ENCODE measurements at places on chromosomes 7 and 10.

GRCh38 chr7:116390363-116390762 is 109.2 kb upstream of the CAV2 start:
- DNase-seq: no peak

DNA sequence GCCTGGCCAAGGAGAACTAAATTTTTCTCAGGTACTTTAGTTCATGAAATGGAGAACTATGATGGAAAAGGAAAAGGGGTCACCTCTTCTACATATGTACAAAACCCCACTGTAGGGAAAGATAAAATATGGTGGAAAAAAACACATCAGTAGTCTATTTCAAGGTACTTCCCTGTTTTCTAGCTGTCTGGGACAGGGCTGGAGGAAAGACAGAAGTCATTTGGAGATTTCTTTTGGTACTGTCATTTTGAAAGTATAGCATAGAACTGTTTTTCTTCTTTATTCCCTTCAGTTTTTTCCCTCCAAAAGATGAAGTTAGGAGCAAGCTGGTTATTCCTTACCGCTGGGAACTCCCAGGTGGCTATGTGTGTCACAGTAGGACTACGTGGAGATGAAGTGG is 196.1 kb downstream of the DOCK4 start:
- no peak for DNase-seq

- no peak for DNase-seq
These were observed 765.8 kb downstream of the KCNMA1 start for GRCh38 chr10:76871697-76872295.

- DNase-seq: no peak
These were observed 81.3 kb downstream of the NRCAM start for GRCh38 chr7:108374899-108375298.

DNA sequence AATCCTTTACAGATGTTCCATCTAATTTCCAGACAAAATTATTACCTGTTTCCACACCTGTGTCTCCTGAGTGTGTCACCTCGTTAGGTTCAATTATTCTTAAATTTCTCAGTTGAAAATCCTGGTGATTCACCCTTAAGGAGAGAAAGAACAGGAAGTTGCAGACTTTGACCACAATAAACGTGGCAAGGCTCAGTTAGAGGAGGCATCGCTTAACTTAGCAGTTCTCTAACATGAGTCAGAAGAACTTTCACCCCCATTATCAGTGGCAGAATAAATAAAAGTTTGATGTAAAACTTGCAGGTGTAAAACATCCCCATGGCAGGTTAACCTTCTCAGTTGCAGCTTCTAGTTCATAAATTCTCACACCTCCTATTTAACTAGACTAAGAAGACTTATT is 8.3 kb downstream of the XPNPEP1 start:
- DNase-seq: no peak

DNA sequence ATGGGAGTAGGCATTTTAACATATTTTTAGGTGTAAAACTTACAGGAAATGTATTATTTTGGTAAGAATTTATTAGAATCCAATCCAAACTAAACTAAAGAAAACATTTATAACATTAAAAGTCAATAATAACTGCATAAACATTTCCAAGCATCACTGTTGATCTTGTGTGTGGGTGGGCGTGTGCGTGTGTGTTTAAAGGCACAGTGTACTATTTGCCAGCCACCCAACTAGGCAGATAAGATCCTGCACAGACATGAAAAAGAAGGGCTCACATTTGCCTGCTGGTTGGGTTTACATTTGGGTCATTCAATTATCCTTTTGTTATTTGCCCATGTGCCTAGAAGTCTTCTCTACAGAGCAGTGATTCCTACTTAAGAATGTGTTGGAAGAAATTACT is 31.0 kb upstream of the WNT16 start:
- DNase-seq: no peak

GRCh38 chr10:90889636-90890035 is 17.9 kb downstream of the RPP30 start:
- no peak for DNase-seq

DNA sequence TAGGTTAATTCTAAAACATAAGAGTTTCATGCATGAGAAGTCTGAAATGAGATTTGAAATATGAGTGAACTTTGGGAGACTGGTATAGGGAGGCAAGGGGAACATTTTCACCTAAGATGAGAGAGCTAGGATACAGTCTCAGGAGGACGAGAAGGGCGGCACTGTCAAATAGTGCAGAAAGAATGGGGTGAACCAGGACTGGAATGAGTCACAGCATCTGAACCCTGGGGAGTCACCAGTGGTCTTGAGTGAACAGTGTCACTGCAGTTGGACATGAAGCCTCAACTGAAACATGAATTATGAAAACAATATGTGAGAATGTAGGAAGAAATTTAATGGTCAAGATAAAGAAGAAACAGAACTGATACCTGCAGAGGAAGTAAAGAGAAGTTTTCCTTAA is 33.8 kb downstream of the GNG11 start:
- no peak for DNase-seq

DNA sequence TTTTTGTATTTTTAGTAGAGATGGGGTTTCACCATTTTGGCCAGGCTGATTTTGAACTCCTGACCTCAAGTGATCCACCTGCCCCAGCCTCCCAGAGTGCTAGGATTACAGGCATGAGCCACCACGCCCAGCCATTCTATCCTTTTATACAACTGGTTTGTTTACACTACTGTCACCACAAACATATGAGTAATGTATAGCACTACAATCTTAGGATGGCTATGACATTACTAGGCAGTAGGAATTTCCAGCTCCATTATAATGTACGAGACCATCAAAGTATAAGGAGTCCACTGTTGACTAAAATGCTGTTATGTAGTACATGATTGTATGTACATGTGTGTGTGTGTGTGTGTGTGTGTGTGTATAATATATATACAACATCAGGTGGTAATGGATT is 1126.1 kb upstream of the LRRN3 start:
- no peak for DNase-seq

DNA sequence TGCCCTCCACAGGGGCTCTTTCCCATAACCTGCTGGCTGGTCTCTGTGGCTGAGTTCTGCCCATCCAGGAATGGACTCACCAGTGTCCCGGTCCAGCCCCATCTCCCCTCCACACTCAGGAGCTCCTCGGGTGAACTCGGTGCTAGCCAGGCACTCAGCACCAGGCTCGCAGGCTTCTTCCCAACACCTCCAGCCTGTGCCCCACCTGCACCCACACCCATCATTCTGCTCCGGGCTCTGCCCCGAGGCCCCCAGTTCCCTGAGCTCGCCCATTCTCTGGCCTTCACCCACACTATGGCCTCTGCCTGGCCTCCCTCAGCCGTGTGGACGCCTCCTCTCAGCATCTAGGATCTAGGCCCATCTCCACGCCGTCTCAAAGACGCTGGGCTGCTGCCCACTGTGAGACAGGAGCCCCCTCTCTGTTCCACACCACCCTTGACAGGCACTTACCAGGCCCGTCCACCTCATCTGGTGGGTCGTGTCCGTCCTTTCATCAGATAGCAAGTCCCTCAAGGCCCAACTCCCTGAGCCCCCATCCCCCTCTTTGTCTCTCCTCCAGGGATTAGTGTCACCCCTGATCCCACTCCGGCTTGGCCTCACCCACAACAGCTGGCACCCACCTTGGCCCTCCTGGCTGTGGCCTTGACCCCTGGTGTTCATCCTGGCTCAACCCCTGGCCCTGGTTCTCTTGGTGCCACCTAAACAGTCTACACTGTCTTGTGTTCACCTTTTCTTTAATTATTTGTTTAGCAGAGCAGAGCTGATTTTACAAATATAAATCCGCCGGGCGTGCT is 76.0 kb upstream of the FAM20C start:
- no peak for DNase-seq

DNA sequence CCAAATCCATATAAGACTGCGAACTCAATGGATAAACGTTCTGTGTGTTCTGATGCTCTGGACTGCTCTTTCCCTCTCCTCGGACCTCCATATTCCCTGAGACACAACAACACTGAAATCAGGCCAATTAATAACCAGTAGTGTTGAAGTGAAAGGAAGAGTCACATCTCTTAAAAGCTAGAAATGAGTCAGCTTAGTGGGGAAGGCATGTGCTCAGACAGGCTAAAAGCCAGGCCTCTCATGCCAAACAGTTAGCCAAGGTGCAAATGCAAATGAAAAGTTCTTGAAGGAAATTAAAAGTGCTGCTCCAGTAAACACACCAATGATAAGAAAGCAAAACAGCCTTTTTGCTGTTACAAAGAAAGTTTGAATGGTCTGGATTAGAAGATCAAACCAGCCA is 29.3 kb downstream of the TNS3 start:
- no peak for DNase-seq

DNA sequence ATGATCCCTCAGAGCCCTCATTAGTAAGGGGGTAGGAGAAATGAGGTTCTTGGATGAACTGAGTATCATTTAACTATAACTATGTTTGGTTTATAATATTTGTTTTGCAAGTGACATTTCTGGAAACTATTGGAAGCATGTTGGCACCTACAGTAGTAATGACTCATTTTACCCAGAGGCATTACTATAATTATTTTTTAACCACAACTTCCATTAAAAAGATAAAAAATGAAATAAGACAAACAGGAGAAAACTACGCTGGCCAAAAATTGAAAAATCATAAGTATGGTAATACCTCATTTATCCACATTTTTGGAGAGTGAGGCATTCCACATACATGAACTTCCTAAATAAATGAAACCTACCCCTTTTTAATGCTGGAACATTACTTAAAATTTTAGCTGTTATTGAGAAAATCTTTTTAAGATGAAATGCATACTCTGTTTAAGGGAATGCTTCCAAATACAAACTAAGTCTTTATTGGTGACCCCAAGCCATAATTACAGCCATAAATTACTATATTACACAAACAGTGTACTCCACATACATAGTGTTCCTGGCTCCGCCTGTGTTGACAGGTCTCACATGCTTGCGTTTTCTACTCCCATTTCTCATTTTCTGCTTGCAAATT is 84.6 kb upstream of the CAPZA2 start:
- DNase-seq: no peak

GRCh38 chr10:89377705-89378637 is at the start of gene IFIT1B:
Gene IFIT1B, plus strand, starts transcription at chr10:89378056. Its CDS starts 80 bp downstream, at chr10:89378136.
- DNase-seq: no peak

GRCh38 chr7:45173596-45174327 is 16.2 kb downstream of the RAMP3 start:
- no peak for DNase-seq

DNA sequence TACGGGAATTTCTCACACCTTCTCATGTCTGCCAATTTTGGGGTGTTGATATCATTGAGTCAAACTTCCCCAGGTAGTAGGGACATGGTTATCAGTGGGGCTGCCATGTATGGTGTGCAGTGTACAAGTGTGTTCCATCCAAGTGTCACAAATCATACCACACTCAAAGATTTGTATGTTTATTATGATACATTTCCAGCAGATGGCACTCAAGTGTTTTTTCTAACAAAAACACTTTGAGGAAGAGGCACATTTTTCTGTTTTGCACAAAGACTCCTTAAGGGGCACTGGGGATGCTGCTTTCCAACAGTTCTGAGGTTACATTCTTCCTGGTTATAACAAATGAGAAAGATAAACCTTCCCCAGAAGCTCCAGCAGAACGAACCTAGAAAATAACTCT is 414.5 kb downstream of the REEP3 start:
- DNase-seq: no peak

DNA sequence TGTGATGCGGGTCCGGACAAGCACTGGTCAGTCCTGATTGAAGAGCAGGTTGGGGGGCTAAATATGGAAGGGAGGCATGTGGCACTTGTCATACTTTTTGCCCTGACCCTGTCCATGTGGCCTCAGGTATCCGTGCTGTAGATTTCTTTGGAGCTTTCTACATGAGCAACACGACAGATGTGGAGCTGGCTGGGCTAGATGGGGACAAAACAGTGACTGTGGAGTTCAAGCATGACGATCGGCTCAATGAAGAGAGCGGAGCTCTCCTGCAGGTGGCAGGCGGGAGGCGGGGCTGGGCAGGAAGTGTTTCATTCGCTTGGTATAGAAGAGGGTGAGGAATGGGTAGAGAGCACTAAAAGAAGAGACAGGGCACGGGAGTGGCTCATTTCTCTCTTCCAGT is 13.0 kb upstream of the CHCHD1 start:
- peak; percentile 43 for DNase-seq

DNA sequence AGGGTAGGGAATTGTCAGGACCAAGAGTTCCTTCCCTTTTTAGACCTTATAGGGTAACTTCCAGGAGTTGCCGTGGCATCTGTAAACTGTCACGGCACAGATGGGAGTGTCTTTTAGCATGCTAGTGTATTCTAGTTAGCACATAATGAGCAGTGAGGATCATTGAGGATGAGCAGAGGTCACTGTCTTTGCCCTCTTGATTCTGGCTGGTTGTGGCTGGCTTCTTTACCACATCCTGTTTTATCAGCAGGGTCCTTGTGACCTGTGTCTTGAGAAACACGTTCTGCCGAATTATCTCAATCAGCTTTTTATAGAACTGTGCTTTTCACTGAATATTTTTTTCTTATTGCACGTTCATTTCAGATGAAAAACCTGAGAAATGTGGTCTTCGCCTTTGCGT is 41.5 kb downstream of the MINPP1 start:
- no peak for DNase-seq

GRCh38 chr10:94320285-94320914 is 42.3 kb downstream of the NOC3L start:
- DNase-seq: peak; percentile 34

DNA sequence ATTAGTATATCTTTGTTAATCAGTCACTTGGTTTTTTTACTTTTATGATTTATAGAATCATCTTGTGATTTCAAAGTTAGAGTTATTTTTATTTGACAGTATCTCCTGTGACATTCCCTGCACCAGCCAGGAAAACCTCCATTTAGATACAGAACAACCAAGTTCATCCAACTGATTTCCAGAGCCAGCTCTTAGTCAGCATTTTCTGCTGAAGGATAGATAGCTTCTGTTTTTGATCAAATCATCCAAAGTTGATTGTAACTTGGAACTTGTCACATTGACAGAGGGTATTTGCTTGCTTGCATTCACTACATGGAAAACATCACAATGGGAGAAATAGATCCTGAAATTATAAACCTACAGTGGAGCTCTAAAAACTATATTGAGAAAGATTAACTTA is 122.6 kb downstream of the PON1 start:
- DNase-seq: no peak

GRCh38 chr7:157952841-157953645 is 616.2 kb downstream of the DNAJB6 start:
- no peak for DNase-seq

- DNase-seq: no peak
These were observed 66.8 kb upstream of the CHST15 start for GRCh38 chr10:124160176-124160575.

GRCh38 chr10:21969326-21970287 is 33.9 kb downstream of the DNAJC1 start:
- no peak for DNase-seq

- no peak for DNase-seq
These were observed 629.6 kb upstream of the DPP6 start for GRCh38 chr7:153422291-153423209.

Measured in stimulated activated CD4-positive, alpha-beta T cell treated with anti-CD3 and anti-CD28 coated beads, TNF-alpha, amount 100 ng/mL, for 4 hours (primary cell).